ENCODE measurements at places on chromosomes 12 and 14.
A peak's percentile ranks its signal among the peaks of the same experiment; 100 is the strongest.

GRCh38 chr12:101564912-101565311 lies 29.9 kb upstream of the MYBPC1 start:
- DNase-seq = no peak

- no peak for DNase-seq
Observed at GRCh38 chr12:4223273-4223845, 50.2 kb upstream of the CCND2 start.

DNA sequence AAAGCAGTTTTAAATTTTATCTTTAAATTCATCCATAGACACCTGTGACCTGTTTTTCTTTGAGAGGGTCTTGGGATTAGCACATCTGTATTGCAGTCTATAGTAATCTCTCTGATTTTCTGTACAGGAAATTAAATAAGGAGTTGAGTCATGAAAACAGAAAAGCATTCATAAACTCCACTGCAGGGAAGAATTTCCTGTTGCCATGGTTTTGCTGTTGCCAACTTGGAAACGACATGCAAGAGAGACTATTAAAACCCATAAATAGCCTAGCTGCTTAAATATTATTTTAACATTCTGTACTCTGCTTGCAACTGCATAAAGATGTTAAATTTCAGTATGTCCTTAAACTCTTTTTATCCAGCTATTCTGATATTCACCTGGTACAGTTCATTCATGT lies 281.0 kb upstream of the RGS6 start:
- peak; percentile 92 for DNase-seq

- DNase-seq = no peak
Observed at GRCh38 chr14:68703093-68703492, 89.8 kb downstream of the ZFP36L1 start.

- no peak for DNase-seq
Observed at GRCh38 chr14:61631045-61631687, 64.1 kb upstream of the HIF1A start.

GRCh38 chr14:96905825-96906224 lies 108.6 kb downstream of the VRK1 start:
- no peak for DNase-seq

DNA sequence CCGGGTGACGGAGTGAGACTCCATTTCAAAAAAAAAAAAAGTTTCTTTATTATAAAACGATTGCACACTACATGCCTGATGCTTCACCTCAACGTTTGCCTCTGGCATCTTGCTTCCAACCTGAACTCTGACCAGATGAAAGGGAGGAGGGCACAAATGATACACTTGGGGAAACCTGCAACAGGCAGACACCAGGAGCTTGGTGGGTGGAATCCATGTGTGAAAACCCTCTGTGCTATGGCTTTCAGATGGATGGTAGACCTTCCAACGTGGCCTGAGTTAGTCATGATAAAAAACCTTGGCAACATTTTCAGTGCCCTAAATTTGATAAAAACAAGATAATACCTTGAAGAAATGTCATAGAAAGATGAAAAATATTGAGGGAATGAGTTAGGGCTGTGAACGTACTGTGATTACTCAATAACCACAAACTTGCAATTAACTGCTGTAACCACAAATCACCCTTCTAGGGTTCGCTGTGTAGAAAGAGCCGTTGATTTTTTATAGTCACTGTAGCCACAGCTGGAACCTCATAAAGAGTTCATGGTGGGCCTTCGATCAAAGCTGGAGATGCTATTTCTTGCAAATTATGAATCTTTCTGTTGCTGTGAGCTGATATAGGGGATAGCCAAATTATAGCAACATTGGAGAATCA lies 26.1 kb upstream of the GZMB start:
- no peak for DNase-seq

DNA sequence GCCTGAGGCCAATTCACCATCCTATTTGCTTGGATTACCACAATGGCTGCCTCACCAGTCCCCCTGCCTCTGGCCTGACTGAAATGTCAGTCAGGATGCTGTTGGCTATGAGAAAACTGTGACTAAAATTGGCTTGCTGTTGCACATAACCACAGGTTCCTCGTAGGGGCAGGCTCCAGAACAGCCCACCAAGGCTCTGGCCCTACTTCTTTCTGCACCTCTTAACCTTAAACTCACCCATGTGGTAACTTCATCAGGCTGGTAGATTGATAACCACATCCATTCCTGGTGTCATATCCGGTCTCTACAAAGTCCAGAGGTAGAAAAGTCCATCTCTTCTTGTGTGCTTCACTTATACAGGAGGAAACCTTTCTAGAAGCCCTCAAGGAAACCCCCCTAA lies 172.4 kb upstream of the PLXNC1 start:
- no peak for DNase-seq
